ENCODE measurements at places on chromosomes 2 and 18.

DNA sequence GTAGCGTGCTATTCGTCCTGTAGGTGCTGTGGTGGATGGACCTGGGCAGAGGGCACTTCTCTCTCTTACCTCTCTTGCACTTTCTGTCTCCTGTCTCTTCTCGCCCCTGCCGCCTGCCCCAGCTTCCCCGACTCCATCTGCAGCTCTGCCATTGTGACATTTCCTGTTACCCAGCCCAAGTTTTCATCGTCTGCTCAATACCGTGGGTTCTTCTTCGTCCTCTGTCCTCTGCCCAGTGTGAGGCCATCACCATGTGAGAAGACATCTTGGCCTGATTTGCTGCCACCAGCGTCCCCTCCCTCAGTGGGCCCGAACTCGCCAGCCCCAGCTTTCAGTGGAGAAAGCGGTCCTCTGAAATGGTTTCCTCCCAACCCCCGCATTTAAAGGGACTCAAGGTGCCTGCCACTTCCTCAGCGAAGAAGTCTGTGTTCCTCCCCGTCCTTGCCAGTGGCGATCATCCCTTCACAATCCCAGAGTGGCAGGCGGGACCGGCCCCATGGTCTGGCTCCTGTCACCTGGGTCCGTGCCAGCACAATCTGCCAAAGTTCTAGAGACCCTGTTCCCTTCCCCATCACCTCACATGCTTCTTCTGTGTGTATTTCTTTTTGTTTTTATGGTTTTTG lies 18.0 kb downstream of the TGOLN2 start:
- no peak for DNase-seq

DNA sequence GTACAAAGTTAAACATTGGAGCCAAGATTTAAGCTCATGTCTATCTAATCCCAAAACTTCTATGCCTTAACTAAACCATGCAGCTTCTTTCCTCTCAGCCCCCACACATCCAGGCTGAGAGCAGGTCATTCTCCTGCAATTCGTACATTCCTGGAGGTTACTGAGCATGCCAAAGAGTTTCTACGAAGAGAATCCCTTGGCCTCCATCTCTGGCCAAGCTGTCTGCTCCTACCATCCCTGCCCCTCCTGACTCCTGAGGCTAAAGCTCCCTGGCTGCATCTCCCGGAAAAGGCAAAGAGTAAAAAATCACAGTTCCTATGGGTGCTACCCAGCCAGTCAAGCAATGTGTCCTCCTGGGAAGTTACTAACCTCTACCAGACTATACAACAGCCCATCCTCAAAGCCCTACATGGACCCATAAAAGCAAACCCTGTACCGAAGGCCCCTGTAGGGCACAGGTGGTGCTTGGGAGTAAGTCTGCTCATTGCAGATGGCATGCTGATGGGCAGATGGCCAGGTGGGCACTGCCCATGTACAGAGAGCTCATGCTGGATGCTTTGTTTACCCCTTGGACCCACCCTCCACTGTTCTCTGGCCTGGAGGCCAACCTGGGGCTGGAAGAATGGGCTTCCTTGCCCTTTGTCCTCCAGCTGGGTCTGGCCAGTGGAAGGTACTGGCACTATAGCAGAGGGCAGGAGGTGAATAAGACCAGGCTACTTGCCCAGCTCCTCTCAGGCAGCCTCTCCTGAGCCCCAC lies 99.5 kb downstream of the TTC32 start:
- no peak for DNase-seq

DNA sequence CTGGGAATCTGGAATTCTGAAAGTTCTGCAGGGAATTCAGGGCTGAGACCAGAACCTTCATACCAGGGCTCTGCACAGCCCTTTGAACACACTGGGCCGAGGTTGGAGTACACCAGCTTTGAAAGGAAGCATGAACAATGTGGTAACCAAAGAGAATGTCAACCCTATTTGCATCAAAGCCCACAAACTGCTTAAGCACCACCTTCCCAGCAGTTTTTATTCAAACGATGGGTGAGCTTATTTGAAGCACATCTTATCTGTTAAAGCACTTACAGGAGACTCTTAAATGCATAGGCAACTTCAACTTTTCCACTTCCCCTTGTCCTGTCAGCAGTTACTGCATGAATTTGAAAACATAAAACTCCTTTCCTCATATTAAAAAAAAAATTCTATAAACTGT lies 96.6 kb downstream of the TXNL1 start:
- no peak for DNase-seq

GRCh38 chr2:239015218-239015900 lies 167.5 kb downstream of the TWIST2 start:
- DNase-seq = no peak

- no peak for DNase-seq
Measured at GRCh38 chr2:240333985-240334384, 101.5 kb upstream of the GPC1 start.

DNA sequence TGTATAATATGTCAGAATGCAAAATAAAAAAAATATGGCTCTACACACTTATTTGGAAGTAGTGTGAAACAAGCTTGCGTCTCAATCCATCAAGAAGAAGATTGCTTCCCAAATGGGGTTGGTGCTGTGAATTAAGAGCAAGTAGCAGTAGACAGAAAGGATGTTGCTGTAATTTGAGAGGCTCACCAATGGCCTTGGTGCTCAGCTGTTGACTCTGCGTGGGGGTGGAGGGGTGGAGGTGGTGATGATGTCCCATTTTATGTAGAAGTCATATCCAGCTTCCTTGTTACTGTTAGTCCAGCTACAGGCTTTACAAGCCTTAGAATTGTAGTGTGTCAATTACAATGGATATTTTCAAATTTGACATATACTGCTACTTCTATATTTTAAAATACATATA lies 223.4 kb upstream of the RND3 start:
- no peak for DNase-seq

GRCh38 chr2:29009711-29010677 lies 28.9 kb downstream of the TOGARAM2 start:
- DNase-seq = no peak

DNA sequence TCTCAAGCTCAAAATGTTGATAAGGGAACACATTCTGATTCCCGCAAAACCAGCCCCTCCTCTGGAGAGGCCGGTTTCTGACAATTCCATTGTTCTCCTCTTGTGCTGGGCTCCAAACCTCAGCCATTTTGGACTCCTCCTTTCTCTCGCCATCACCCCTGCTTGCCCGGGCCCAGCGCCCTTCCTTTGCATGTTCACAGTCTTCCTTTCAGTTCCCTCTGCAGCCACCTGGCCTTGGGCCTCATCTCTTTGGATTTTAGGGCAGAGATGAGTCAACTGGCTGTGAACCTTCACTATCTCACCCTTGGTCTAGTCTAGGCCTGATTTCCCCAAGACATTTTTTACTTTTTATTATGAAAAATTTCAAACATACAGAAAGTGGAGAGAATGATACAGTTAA lies 155.9 kb upstream of the MAP3K20 start:
- DNase-seq = no peak

DNA sequence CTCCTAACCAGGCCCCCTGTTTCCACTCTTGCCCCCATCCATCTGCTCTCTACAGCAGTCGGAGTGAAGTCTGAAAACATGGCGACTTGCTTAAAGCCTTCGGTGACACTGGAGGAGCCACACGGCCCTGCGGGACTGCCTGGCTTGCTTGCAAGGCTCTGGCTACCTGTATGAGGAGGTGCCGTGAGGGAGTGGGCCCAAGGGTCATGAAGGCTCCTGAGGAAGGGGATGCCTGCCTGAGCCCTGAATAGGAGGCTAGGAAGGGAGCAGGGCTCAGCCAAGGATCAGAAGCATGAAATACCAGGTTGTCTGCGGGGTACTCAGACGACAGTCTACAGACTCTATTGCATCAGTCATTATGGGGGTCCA lies 75.4 kb downstream of the EMX1 start:
- no peak for DNase-seq

GRCh38 chr2:127254386-127254981 lies 34.4 kb upstream of the CYP27C1 start:
- DNase-seq = no peak

DNA sequence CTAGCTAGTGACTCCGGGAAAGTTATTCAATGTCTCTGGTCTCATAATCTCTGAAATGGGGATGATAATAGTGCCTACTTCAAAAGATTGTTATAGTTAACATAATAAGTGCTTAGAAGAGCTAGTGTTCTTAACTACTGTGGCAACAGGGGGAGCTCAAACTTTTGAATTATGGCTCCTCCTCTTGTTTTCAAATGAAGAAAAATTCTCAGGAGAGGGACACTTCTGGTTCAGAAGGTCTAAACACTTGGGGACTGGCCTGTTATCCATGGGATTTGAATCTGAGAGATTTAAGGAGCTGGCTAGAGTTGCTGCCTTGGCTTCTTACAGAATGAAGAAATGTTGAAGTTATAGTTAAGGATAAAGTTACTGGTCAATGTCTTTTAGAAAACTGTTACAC lies 92.2 kb upstream of the ITGB6 start:
- DNase-seq = no peak

DNA sequence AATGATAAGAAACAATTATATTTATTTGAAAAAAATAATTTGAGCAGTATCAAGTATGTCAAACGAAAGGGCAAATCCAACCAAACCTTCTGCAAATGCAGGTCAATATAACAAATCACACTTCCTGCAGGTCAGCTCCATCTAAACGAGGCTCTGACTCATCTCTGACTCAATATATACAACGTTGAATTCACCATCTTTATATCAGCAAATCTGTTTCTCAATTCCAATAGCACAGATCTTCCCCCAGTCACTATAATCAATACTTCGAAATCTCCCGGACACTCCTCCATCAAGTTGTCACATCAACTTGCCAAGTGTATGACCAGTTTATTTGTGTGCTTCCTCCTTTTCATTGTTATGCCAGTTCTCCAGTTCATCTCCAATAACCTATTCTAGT lies 388.9 kb downstream of the ZEB2 start:
- DNase-seq = no peak

DNA sequence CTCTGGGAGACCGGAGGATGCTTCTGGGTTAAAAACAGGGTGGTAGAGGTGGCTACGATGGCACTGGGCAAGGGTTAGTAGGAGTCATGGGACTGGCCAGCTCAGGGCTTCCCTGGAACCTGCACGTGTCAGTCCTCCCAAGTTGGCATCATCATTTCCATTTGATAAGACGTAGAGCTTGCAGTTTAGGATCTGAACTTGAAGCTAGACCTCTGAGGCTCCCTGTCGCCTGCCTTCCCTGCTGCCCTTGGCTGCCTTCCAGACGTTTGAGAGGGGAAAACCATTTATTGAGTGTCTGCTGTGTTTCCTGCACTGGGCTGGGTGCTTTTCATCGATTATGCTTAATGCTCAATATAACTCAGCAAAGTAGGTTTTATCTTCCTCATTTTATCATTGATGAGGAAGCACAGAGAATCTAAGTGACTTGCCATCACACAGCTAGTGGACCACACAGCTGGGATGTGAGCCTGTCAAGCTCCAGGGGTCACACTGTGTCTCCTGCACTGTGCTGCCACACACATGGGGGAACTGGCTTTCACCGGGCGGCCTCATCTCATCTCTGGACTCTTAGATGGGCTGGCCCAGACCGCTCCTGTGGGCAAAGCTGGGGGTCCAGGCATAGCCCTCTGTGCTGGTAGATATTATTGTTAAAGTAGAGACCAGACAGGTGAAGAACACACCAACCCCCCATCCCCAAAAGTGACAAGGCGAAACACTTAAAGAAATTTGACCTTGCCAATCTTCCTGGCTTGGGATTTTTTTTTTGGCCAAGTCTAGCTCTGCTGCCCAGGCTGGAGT lies 7.8 kb downstream of the NT5DC4 start:
- no peak for DNase-seq

- DNase-seq = no peak
Measured at GRCh38 chr18:48947092-48947491, 3.7 kb downstream of the SMAD7 start.

- no peak for DNase-seq
Measured at GRCh38 chr2:231037202-231037730, at the start of gene C2orf72. TSS of gene C2orf72 (plus strand) at chr2:231037523. CDS start at chr2:231037566, 43 bp downstream.

GRCh38 chr2:20588918-20589871 lies 61.7 kb downstream of the HS1BP3 start:
- no peak for DNase-seq

DNA sequence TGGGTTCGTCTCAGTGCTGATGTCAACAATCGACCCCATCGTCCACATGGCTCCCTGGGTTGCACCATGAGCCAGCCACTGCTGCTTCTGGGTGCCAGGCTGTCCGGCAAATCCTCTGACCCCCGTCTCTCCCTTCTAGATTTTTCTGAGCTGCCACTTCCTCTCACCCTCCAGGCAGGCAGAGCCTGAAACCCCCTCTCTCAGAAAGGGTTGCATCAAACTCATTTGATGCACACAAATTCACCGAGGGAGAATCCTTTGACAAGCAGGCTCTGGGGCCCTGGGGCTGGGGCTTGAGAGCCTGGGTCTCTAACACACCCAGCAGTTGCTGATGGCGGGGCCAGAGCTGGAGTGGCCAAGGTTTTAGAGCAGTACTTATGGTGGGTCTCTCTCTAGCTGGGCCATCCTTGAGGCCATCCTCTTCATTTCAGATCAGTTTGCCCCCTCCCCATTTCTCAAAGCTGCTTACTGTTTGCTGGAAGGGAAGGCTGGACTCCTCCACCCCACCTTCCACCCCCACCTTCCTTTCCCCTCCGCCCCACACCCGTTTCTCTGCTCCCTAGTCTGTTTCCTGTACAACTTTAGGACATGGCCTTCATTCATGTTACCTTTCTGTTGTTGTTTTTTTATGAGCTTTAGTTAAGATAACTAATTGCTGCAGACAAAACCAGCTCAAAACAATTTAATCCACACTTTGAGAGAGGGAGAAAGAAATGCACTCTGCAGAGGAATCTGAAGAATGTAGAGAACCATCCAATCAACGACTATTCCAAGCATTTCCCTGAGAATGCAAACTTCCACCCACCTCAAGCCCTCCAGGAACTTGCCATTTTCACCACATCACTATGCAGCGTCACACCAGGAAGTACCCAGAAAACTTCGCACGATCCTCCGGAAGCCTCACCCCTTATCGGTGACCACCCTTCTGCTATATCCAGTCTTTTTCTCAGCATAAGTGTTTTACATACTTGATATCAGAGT lies 69.5 kb downstream of the ARL4C start:
- DNase-seq = no peak

GRCh38 chr18:80023173-80023572 lies 11.1 kb upstream of the RBFA start:
- DNase-seq = no peak

- DNase-seq = no peak
Measured at GRCh38 chr2:189129971-189130370, 49.6 kb downstream of the COL5A2 start.

Data from stimulated activated CD8-positive, alpha-beta memory T cell treated with anti-CD3 and anti-CD28 coated beads, Interleukin-7, amount 100 ng/mL, for 1 hour (primary cell).